ENCODE measurements at places on chromosomes 13 and 19.
A peak's percentile ranks its signal among the peaks of the same experiment; 100 is the strongest.

DNA sequence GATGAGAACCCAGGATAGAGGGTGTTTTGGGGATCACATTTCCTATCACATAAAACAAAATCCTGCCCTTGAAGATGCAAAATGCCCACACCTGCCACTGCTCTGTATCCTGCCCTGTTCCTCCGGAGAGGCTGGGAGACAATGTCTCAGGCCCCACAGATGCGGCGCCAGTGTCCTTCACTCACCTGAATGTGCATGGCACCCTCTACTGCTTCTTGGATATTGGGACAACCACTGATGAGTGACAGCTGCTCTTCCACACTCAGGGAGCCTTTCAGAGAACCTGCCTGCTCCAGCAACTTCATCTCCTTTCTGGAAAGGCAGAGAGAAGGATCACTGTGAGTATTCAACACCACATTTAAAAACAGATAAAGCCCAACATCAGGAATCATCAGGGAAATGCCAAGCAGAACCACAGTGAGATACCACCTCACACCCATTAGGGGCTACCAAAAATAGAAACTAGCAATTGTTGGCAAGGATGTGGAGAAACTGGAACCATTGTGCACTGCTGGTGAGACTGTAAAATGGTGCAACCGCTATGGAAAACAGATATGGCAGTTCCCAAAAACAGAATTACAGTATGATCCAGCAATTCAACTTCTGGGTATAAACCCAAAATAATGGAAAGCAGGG is 36.4 kb downstream of the CRYL1 start:
- DNase-seq: no peak

DNA sequence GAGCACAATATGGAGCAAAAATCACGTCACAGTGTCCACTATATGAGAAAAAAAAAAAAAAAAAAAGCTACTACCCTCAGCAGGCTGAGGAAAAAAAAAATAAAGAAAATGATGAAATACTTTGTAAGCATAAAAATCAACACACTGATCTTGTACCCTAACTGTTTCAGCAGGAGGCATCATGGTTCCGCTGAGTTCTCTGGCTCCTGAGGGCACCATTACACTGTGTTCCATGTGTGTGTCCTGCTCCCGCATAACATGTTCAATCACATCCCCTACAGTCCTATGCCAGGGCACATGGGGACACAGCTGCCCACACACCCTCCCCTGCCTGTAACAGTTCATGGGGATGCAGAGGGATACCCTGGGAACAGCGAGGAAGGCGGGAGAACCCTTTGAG is 33.5 kb downstream of the DOCK9 start:
- DNase-seq: no peak

DNA sequence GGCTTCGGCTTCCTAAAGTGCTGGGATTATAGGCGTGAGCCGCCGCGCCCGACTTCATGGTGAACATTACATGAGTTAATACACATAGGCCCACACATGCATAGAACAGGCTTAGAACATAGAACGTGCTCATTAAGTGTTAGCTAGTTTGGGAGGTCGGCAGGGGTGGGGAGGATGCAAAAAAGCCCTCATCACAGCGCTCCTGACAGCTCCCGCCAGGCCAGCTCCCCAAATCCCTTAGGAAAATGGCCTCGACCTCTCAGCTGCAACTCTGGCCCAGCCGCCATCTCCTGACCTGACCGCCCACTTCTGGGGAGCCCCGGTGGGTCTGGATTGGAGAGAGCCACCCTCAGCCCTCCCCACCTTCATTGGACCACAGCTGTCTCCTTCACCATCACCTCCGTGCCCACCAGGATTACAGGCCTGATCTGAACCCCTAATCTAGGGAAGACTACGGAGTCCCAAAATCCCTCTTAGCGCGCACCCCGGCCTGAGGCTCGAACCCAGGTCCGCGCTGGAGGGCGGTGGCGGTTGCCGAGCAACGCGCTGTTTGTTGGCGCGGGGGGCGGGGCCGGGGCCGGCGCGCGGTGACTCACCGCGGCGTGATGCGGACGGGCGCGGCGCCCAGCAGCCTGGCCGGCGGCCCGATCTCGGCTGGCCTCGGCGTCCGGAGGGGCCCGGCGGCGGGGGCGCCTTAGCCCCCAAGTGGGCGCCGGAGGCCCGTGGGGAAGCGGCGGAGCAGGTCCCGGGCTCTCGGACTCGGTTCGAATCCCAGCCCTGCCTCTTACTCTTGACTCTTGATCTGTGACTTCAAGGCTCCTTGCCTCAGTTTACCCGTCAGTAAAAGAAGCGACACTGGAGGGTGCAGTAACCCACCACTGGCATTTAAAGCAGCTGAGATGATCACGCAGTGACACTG is 26.7 kb upstream of the NANOS3 start:
- DNase-seq: peak; percentile 68

GRCh38 chr13:99959540-99960230 is 11.9 kb downstream of the ZIC5 start:
- DNase-seq: no peak

GRCh38 chr13:26971990-26972887 is 199.4 kb downstream of the USP12 start:
- no peak for DNase-seq

DNA sequence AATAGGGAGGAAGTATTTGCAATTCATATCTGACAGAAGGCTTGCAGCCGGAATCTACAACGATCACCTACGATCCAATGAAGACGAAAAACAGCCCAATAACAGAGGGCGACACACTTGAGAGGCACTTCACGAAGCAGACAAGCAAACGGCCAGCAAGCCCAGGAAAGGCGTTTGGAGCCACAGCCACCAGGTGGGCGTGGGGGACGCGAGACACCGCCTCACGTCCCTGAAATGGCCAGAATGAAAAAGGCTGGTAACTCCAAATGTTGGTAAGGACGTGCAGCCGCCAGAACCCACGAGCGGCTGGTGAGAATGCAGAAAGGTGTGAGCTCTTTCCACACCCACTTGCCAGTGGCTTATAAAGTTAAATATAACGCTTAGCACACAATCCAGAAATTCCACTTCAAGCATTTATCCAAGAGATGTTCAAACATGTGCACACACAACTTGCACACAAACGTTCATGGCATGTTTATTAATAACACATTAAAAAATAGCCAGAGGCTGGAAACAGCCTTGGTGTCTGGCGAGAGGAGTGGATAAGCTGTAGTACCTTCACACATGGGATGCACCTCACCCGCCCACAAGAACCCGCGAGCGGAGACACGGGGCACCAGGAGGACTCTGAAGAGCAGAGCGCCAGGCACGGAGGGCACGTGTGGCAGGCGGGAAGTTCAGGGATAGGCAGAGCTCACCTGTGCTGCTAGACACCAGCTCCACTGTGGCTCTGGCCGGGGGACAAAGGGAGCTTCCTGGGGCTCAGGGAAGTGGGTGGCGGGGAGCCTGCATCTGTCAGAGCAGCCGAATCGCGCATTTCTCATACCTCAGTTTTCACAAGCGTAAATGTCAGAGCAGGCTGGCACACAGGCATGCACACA is 89.3 kb downstream of the SPACA7 start:
- DNase-seq: no peak

DNA sequence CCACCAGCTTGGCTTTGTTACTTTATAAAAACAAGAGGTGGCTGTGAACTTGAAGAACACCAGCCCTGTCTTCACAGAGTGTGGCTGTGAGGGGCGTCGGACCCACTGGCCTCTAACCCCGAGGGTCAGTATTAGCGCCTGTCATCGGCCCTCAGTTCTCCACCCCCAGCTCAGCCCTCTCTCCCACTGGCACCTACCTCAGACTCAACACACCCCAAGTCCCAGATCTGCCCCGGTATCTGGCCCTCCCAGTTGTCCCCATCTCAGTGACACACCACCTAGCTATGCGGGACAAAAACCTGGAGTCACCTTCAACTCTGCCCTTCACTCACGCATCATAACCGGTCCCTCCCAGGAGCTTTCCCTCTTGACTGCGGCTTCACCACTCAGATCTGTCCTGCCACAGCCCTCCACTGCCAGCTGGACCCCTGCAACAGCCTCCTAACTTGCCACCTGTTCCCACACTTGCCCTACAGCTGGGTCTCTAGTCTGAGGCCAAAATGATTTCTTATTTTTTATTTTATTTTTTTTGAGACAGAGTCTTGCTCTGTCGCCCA is 45.4 kb downstream of the PEPD start:
- DNase-seq: no peak

DNA sequence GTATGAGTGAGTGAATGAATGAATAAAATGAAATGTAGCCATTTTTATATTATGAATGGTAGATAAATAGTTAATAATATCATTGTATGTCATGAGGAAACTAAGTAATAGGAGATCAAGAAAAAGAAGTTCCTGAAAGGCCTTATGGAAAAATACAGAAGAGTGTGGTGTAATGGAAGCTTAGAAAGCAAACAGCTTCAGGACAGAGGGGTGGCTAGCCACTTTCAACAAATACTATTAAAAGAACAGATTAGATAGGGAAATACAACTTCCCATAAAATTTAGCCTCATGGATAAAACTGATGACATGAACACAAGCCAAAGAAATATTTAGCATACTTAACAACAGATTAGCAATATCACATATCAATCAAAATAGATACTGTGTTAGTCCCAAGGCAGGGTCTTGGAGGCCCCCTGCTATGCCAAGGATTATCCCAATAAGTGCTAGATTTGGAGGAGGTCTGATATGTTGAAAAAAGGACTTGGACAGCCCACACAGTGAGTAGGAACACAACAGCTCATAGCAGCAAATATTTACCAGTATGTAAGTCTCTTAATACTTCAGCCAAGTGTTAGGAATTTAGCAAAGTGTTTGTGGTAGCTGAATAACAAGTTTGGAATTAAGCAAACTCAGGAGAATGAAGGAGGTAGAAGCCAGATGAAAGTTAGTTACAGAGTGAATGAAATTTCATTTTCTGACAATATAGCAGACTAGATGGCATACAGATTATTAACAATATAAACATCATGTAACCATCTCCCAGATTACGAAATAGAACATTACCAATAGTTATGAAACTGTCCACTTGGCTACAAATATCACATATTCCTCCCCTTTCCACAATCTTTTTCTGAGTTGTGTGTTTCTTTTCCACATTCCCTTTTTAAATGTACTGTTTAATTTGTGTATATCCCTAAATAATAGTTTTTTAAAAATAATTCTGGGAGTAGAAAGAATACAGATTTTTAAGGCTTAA is 1632.0 kb downstream of the PCDH9 start:
- no peak for DNase-seq
